Islet precursor cell (in vitro differentiated cells): ENCODE measurements at places on chromosomes 2 and 18.

DNA sequence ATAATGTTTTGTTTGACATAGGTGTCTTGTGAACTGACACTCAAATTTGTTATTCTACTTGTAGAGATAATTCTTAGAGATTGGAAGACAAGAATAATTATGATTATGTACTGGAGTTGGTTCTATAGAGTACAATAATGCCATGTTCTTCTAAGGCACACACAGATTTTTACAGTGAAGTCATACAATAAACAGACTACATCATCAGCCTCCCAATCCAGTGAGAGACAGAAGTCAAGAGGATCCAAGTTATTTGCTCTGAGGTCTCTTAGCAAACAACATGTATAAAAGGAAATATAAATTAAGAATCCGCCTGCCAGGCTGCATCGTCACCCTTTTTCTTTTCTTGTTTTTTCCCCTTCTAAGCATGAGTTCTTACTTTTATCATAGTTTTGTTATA is 613.5 kb upstream of the SETBP1 start:
- DNase-seq = no peak

DNA sequence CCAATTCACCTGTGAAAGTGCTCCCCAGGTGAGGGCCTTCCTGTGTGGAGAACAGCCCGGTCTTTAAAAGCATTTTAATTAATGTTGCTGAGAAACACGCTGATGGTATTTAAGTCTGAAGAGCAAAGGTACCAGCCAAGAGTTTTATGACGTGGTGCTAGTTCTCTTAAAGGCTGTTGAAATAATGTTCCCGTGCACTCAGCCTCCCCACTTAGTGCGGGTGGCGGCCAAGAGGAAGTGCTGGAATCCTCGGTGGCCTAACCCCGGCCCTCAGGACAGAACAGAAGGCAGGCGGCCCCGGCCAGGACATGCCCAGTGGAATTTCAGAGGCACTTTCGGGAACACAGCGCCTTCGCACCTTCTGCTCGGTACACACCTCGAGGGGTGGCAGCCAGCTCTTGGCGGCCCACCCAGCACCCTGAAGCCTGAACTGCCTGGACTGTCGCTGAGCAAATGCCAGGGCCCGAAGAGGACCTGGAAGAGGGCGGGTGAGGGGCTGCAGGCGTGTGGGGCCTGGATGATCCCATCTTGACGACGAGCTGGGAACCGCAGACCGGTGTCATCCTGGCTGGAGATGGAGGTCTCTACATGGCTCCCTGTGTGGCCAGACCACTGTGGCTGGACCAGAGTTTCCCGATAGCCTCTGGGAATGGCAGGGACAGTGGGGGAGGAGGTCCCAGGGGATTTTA is 142.9 kb downstream of the ASB1 start:
- DNase-seq = no peak

DNA sequence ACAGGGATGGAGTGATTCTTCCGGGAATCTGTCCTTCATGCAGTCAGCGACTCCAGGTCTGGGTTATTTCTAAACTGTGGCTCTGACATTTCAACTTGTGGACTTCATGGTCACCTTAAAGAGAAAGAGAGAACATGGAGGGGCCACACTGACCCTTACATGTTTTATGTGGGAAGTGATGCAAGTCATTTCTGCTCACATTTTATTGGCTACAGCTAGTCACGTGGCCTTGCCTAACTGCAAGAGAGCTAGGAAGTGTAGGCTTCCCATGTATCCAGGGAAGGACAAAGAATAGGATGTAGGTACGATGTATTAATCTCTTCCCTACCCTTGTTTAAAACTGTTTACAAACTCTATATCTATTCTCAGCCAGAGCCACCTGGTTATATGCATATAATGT is 30.3 kb upstream of the AFTPH start:
- no peak for DNase-seq

- DNase-seq = no peak
These were observed 363.1 kb downstream of the LPIN1 start for GRCh38 chr2:12109363-12110017.

GRCh38 chr2:60347781-60348180 is 205.7 kb downstream of the BCL11A start:
- peak; percentile 92 for DNase-seq

DNA sequence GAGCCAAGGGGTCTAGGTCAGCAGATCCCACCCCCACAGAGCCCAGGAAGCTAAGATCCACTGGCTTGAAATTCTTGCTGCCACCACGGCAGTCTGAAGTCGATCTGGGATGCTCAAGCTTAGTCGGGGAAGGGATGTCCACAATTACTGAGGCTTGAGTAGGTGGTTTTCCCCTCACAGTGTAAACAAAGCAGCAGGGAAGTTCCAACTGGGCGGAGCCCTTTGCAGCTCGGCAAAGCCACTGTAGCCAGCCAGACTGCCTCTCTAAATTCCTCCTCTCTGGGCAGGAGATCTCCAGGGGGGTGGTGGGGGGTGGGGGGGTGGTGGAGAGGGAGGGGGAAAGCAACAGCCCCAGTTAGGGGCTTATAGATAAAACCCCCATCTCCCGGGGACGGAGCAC is 419.5 kb downstream of the NUP35 start:
- DNase-seq = no peak

DNA sequence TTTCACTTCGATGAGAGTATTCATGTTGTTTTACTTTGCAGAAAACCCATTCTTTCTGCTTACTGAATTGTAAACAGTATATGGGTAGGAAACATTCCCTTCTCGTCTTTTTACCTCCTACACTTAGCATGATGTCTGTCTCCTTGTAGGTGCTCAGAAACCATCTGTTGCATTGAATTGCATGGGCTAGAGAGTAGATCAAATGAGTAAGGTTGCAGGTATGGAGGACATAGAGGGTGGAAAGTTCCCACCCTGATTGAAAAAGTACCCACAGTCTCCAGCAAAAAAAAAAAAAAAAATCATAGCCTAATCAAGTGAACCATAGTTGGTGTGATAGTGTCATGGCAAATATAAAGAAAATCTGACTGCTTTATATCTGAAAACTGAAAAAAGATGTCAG is 1.7 kb downstream of the CYTIP start:
- DNase-seq = no peak

- peak; percentile 3 for DNase-seq
These were observed 971 bp upstream of the FBXO41 start for GRCh38 chr2:73285159-73285739.
